ENCODE measurements at places on chromosomes 7 and 10.

DNA sequence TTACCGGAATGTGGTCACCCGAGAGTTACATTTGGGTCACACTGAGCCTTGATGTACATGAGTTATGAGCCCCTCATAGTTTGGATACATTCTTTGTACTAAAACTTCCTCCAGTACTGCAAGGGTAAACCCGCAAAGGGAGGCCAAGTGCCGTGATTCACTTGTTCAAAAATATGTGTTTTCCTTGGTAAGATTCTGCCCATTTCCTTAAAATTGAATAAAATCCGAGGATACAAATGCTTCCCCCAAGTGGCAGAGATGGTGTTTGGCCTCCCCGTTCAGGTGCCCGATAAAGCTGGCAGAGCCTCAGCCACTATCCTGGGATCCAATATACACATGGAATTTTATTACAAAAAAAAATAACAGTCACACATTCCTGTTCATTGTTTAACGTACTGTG is 268.3 kb downstream of the DIP2C start:
- no peak for DNase-seq

GRCh38 chr7:106057962-106058927 is 53.9 kb downstream of the SYPL1 start:
- peak; percentile 31 for DNase-seq

DNA sequence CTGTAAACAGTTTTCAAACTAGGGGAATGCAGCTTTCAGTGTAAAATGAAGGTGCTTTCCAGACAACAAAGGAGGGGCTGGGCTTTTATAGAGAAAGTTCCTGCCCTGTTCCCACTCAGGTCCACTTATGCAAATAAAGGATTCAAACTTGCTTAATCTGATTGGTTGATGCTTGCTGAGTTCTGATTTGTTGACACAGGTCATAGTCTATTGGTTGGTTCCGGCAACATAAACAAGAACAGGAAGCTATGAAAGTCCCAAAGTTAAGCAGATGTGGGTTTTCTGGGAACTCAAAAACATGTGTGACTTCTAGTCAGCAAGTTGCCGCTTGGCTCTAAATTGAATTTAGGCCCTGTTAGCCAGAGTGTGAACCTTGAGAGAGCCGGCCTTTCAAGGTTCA is 194.2 kb upstream of the SVIL start:
- peak; percentile 3 for DNase-seq

DNA sequence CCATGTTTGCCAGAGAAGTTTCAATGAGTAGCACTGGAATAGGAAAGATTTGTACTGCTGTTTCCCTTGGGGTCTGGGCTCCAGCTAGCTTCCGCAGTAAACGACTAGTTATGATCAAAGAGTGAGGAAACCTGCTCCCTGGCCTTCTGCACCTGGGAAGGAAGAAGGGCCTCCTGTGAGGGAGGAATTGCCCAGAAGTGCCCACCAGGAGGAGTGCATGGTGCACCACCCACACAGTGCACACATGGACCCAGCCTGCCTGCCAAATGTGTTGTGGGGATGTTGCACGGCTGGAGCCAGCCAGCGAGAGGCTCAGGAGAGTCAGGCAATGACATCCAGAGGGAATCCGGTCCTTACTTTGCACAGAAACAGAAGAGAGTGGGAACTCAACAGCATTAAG is 27.0 kb upstream of the FAM107B start:
- no peak for DNase-seq

Data from activated T-cell treated with anti-CD3 and anti-CD28 coated beads, Interleukin-2, amount 50 U/mL, for 72 hours (primary cell).